Fibroblast of skin of right quadriceps (primary cell): ENCODE measurements at places on chromosomes 5 and 9.

DNA sequence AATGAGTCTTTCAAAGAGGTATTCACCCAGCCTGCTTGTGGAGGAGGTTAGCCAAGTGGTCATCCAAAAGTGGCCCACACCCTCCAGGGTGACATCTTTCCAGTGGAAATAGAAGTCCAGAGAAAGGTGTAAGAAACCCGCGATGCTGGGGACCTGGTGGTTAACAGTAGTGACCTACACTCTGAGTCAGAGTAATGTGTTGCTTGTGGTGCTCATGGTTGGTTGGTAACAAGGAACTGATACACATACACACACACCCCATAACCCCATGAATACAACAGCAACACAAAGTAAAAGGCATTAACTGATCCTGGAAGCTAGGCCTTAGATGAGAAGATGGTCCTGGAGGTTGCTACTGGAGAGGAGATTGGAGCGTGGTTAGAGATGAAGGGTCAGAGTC is 26.9 kb downstream of the MRPS30 start:
- DNase-seq, result no peak

GRCh38 chr9:130779153-130779855 is 55.8 kb upstream of the ABL1 start:
- peak; percentile 54 for DNase-seq

- DNase-seq, result no peak
Measured at GRCh38 chr9:121472446-121472845, 27.2 kb downstream of the GGTA1 start.

DNA sequence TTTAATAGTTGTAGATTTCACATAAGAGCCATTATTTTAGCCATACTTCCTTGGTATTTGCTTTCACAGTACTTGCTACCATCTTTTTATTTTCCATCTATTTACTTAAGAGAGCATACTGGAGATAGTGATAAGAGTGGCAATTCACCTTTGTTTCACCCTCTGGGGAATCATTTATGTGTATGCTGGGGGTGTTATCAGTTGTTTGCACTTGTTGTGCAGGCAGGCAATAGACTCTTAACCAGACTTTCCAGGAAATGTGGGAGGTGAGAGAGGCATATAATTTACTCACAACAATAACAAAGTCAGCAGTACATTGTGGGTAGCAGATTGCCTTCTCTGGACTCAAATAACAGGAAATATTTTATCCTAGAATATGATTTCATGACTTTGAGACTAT is 1018.3 kb downstream of the CDH12 start:
- no peak for DNase-seq

- DNase-seq, result no peak
Measured at GRCh38 chr5:79842006-79842881, 148.8 kb downstream of the MTX3 start.

GRCh38 chr9:136231478-136232297 is 13.9 kb downstream of the QSOX2 start:
- no peak for DNase-seq

GRCh38 chr9:69549310-69550202 is 122.6 kb downstream of the APBA1 start:
- DNase-seq, result peak; percentile 58

DNA sequence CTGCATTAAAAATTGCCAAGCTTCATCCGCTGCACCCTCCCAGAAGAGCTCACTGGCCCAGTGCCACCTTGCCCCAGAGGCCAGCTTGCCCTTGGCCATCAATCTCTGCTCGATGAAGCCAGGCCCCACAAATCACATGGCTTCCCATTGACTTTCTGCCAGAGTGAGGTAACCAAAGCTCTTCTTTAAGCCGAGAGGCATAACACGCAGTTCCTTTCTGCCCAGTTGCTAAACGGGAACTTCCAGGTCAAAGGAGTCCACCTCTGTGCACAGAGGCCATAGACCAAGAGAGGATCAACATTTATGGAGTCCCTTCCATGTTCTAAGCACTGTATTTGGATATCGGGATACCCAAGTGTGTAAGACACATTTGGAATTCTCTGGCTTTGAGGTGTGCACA is 208.8 kb downstream of the KIF4B start:
- DNase-seq, result no peak

DNA sequence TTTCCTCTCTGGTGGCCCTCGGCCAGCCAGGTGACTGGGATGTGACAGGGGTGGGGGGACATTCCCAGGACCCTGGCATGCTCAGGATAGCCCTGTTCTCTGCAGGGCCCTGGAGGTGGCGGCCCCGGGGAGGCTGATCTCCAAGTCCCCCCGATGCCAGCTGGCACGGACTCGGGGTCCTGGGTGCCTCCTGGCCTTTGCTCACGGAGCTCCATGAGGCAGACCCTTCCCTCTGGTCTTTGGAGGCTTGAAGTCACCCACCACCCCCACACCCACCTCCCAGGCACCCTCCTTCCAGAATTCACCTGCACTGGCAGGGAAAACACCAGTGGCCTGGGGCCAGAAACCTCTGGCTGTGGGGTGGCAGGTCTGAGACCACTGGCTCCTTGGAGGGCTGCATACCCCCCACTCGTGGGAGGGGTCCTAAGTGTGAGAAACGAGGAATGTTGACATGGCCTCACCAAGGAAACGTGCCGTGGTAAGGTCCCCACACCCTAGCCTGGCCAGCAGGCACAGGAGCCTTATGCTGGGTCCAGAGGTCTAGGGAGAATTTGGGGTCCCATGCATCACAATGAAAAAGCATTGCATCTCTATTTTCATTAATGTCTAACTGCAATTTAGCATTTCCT is 130.8 kb upstream of the FAM120A start:
- DNase-seq, result no peak

- no peak for DNase-seq
Measured at GRCh38 chr5:160649304-160649703, 202.7 kb downstream of the ATP10B start.

DNA sequence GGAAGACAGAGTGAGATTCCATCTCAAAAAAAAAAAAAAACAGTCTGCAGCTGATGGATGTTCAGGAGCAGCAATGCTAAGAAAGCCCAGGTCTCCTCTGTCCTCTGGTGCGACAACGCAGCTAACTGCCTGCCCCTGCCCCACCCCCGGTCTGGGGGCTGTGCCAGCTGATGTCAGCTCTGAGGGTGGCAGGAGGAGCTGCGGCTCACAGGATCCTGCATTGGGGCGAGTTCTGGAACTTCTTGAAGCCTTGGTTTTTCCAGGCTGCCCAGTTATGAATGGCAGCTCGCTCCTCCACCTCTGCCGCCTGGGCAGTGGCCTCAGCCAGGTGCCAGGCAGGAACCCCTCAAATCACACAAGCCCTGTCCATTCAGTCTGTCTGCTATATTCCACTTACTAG is 113.5 kb downstream of the ROR2 start:
- no peak for DNase-seq

DNA sequence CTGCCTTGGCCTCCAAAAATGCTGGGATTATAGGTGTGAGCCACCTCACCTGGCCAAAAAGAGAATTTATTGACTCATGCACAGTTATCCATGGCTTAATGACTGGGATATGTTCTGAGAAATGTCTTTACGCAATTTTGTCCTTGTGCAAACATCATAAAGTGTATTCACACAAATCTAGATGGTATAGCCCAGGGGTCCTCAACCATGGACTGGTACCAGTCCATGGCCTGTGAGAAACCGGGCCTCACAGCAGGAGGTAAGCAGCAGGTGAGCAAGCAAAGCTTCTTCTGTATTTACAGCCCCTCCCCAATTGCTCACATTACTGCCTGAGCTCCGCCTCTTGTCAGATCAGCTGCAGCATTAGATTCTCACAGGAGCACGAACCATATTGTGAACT is 12.4 kb upstream of the SIL1 start:
- no peak for DNase-seq

DNA sequence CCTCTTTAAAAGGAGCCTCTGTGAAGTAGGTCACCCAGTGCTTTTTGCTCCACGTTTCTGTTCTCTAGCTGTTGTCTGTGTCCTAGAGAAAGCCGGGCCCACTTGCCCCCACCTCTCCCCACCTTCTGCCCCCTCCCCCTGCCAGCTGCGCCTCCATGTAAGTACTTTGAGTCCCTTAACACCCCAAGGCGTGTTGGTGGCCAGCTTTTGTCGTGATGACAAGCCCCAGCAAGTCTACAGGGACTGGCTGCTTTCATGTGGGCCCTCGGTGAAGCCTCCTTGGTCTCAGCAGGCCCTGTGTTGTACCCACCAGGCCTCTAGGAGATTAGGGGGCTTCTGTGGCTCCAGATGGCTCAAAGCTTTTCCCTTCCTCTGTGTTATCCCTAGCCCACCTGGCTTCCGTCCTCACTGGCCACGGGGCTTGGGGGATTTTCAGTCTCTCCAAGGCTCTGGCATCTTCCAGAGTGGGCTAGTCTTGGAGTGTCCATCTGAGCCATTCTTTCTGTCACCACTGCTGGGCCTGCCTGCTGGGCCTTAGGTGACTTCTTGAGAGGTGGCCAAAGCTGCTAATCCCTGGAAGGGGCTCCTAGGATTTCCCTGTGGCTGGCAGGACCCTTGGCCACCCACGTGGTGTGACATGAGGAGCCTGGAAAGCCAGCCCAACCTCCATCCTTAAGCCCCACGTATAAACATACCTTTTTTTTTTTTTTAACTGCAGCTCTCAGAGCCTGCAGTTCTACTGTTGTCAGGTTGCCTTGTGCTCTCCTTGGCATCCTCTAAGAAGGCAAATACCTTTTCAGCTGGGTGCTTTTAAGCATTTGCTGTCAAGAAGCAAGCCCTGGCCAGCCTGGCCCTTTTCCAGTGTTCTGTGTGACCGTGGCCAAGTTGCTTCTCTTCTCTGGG is 1.1 kb upstream of the NDST1 start:
- no peak for DNase-seq

GRCh38 chr9:129122133-129122532 is 10.9 kb downstream of the PTPA start:
- no peak for DNase-seq

DNA sequence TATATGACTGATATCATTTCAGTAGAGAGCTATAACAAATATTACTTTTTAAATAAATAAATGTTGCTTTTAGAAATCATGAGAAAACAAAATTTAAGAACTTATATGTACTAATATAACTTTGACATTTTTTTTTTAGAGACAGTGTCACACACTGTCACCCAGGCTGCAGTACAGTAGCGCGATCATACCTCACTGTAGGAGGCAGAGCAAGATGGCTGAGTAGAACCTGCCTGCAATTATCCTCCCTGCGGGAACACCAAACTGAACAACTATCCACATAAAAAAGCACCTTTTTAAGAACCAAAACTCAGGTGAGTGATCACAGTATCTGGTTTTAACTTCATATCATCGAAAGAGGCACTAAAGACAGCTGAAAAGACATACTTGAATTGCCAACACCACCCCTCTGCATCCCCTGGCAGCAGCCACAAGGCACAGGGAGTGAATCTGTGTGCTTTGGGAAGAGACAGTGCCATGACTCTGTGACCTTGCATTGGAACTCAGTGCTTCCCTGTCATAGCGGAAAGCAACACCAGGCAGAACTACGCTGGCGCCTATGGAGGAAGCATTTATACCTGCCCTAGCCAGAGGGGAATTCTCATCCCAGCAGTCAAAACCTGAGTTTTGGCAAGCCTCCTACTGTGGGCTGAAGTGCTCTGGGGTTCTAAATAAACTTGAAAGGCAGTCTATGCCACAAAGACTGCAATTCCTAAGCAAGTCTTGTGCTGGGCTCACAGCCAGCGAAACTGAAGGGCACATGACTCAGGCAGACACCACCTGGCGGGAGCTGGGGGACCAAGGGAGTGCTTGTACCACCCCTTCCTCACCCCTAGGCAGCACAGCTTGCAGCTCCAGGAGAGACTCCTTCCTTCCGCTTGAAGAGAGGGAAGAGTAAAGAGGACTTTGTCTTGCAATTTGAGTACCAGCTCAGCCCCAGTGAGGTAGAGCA is 142.7 kb downstream of the FBXL17 start:
- peak; percentile 3 for DNase-seq

- DNase-seq, result no peak
Measured at GRCh38 chr5:170450061-170450669, 53.7 kb upstream of the KCNIP1 start.

- no peak for DNase-seq
Measured at GRCh38 chr9:127755061-127756060, 20.3 kb upstream of the TOR2A start.

DNA sequence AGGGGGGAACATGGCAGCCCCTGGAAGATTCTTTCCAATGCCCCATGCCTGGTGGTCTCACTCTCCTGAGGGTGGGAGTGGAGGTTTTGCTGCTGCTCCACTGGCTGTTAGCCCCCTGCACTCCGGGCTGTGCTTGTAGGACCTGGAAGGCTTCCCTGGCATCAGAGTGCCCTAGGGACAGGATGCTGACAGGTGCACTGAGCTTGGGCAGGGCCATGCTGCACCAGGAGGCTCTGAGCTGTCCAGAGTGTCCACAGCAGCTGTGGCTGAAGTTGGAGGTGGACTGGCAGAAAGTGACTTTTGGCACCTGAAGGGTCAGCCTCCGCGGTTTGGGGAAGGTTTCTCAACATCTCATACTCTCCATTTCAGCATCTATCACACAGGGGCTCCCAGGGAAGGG is 249.1 kb downstream of the GADD45G start:
- DNase-seq, result no peak

- no peak for DNase-seq
Measured at GRCh38 chr5:175573493-175574269, 84.2 kb upstream of the HRH2 start.

DNA sequence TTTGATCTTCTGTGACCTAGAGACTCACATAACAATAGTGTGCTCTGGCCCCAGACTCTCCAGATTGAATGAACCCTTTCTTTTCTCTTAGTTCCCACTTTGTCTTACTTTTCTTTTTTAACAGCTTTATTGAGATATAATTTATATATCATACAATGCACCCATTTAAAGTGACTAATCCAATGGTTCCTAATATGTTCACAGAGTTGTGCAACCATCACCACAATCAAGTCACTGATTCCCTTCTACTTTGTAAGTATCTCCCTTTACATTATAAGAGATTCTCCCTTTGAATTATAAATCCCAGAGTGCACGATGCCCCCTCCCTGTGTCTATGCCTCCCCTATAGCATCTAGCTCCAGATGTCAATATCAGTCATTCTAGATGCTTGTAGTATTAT is 172.4 kb downstream of the HINT1 start:
- peak; percentile 52 for DNase-seq

DNA sequence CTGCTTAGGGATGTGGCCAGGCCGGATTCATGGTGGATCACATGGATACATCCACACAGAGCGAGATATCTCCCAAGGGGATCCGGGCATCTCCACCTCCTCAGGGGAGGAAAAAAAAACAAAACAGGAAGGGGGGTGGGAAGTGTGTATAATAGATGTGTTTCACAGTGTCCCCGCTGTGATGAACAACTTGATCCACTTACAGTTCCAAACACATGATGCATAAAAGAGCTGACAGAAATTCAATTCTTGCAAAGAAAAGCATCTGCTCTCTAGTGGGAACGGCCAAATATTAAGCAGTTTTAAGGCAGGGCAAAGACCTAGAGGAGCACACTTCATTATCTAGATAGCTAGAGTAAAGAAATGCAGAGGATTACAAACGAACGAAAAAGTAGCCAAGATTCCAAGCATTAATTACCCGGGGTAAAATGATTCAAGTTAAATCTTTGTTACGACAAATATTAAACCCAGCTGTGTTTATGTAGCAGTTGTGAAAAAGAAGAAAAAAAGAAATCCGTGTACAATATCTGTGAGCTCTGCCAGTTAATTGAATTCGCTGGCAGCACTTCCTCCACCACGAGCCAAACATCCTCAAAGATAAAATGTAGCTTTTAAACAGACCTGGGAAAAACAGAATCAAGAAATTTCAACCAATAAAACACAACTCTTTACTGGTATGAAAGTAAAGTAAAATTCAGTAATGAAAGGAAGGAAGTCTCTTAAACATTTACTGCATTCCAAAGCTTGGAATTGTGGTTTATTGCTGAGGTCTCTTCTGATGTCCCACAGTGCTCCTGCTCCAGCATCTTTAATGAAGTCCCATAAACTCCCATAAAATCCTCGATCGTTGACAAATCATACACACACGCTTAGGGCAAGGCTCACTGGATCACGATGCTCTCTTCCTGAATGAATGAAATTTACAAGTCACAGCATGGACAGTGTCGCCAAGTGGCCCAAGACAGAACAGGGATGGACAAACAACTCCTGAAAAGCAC is 213.0 kb downstream of the CRB2 start:
- peak; percentile 71 for DNase-seq
